Epithelial cell of prostate (primary cell): ENCODE measurements at places on chromosomes 13 and 19.

GRCh38 chr13:112255550-112256120, 120.5 kb upstream of the SPACA7 start:
- no peak for DNase-seq

DNA sequence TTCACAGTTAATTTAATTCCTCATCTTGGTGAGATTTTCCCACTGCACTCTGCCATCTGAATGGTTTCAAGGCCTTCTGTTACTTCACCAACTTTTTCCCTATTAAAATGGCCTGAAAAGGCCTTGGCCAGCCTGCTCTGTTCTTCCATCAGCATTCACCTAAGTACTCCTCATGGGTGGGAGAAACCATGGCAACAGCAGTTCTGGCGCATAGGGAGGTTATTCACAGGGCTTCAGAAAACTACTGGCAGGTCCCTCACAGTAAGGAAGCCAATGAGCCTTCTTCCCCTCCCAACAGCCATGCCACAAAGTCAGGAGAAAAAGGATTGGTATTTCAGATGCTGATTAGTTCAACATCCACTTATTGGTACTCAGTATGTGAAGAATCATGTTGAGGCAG, 17.2 kb upstream of the GJB2 start:
- no peak for DNase-seq

- DNase-seq = no peak
Observed at GRCh38 chr13:62483774-62484173, 1068.1 kb upstream of the PCDH20 start.

- no peak for DNase-seq
Observed at GRCh38 chr13:98997011-98997730, 19.3 kb upstream of the DOCK9 start.
